ENCODE measurements at places on chromosomes 12 and 14.
A peak's percentile ranks its signal among the peaks of the same experiment; 100 is the strongest.

DNA sequence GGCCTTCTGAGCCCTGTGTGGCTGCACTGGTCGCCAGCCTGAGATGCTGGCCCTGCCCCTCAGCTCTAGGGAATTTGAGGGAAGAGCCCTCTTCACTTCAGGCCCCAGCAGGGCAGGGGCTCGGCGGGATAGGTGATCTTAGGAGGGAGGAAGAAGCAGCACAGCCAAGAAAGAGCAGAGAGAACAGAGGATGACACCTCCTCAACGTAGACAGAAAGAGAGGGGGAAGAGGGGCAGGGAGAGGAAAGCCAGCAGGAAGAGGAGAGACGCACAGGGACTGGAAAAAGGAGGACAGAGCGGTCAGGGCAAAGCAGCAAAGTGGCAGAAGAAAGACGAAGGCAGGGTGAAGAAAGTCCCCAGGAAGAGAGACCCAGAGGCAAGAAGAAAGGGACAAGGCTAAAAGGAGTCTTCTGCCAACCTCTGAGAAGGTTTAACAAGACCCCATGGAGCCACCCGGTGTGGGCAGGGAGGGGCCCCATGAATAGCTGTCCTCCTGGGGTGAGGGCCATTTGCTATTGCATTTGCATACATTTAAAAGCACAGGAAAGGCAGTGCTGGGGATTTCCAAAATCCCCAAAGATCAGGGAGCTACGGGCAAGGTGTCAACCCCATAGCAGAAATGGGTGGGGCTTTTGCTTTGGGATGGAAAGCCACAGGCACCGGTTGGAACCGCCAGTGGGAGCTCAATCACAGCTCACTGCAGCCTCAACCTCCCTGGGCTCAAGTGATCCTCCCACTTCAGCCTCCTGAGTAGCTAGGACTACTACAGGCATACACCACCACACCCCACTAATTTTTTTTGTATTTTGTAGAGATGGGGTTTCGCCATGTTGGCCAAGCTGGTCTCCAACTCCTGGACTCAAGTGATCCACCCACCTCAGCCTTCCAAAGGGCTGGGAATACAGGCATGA is 22.7 kb downstream of the CMKLR1 start:
- no peak for DNase-seq

DNA sequence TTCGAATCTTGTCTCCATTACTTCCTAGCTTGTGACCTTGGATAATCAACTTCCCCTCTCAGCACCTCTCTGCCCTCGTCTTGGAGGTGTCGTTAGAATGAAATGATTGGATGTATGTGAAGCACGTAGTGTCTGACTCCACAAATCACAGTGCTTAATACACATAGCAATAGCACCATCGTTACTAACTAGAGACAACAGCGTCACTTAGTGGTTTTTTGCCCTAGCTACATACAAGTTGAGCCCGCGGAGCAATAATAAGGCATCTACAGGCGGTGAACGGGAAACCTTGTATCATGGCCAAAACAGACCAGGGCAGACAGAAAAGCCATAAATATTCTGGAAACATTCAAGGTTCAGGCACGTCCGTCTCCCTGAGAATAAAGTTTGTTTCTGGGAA is 154.9 kb downstream of the ASCL4 start:
- no peak for DNase-seq

- no peak for DNase-seq
Measured at GRCh38 chr14:77275041-77275580, 4.1 kb upstream of the NGB start.

DNA sequence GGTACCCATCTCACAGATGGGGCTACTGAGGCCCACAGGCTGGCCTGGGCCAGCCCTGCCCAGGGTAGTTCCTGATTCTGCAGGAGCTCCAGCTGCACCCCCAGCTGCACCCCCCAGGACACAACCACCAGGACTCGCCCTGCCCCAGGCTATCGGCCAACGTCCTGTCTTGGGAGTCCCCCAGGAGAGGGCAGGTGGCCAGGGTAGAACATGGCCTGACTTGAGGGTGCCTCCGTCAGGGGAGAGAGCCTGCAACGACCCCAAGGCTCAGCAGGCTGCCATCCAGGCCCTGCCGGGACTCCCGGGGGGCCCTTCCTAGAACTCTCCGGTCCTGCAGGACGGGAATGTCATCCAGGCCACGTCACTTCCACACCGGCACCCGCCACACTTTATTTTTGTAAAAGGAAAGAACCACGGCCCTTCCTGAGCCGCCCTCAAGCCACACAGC is 15.8 kb downstream of the JAG2 start:
- DNase-seq = no peak

DNA sequence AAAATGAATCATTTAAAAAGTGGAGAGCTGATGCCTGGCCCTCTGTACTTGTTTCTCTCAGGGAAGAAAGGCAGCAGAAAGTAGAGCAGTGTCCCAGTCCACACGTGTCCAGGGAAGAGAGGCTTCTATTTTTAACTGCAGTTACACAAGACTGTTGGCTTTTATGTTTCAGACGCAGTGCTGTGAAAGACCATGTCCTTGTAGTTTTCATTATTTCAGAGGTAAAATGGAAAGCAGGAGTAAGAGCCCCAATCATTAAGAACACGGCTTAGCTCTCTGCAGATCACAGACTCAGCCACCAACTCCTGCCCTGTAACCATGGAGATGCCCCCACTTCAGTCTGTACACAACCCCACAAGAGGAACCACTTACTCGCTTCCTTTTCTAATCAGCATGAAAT is 336.3 kb downstream of the DAD1 start:
- DNase-seq = no peak

DNA sequence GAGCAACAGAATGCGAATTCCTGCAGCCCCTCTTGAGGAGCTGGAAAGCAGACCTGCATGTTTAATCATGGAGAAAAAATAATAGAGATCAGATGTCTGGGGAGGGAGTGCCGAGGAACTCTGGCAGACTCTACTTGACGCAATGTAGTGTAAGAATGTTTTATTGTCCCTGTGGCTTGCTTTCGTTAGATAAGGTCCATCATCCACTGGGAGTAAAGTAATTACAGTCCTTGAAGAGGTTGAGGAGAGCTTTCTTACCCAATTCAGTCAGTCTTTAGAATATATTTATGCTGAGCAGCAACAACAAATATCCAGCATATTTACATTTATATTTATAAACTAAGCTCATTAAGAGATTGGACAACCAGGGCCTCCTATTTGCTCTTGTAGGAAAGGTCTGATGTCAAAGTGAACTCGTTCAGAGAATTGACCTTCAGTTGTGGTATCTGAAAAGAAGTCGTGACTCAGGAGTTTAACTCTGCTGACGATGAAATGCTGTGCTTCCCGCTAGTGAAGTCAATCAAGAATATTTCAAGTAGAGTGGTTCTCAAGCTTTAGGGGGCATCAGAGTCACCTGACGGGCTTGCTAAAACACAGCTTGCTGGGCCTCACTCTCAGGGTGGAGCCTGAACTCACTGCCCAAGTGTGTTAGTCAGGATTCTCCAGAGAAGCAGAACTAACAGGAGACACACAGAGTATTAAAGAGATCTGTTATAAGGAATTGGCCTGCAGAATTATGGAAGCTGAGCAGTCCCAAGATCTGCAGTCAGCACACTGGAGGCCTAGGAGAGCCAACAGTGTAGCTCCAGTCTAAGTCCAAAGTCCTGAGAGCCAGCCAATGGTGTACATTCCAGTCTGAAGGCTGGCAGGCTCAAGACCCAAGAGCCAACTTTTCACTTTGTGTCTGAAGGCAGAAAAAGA is 139.3 kb upstream of the LMNTD1 start:
- no peak for DNase-seq

GRCh38 chr14:99537399-99537798 is 56.2 kb downstream of the CCNK start:
- DNase-seq = no peak

- no peak for DNase-seq
Measured at GRCh38 chr12:1970331-1970900, 33.8 kb downstream of the DCP1B start.

DNA sequence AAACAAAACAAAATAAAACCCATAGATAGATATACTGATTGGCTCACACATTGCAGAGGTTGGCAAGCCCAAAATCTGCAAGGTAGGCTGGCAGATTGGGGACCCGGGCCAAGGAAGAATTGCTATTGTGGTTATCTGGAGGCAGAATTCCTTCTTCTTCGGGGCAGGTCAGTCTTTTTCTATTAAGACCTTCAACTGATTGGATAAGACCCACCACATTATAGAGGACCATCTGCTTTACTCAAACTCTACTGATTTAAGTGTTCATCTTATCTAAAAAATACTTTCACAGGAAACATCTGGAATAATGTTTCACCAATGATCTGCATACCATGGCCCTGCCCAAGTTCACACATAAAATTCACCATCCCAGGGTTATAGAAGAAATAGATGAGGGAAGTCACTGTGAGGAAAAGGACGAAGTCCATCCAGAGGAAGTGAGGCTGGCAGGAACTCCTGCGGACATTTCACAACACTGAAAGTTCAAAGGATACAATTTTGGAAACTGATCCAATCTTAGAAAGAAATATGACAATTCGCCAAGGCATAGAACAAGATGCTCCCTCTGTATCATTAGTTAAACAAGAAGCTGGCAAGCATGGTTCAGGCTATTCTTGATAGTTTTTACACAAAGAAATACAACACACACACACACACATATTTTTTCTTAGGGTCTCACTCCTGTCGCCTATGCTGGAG is 127.6 kb upstream of the MED13L start:
- DNase-seq = no peak

GRCh38 chr12:12788675-12789368 is 3.4 kb downstream of the APOLD1 start:
- DNase-seq = peak; percentile 77

- DNase-seq = peak; percentile 6
Measured at GRCh38 chr14:76918782-76919394, 92.7 kb downstream of the LRRC74A start.

DNA sequence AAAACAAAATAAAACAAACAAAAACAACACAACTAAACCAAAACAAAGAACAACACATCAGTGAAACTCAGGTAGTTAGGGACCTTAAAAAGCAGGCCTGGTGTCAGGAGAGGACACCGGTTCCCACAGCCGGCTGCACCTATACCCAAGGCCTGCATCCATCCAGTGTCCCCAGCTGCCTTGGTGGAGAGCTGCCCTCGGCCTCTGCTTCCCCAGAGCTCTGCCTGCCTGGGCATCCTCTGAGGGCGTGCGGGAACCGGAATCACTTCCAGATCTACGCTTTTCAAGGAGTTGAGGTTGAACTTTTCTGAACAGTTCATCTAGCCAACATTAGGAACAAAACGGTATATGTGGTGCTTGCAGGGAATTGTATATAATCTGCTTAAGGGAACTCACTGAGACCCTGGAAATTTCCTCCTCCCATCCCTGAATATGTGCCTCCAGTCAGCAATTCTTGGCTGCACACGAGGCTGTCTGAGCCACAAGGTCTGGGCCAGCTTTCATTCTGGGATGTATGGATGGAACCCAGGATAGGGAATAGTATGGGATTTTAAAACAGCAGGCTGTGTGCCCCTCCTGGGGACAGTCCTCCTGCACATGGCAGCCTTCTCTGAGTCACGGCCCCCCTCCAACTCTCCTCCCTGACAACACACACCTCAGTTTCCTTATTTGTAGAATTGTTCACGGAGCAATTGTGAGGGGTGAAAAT is 319.0 kb upstream of the RTL1 start:
- no peak for DNase-seq

DNA sequence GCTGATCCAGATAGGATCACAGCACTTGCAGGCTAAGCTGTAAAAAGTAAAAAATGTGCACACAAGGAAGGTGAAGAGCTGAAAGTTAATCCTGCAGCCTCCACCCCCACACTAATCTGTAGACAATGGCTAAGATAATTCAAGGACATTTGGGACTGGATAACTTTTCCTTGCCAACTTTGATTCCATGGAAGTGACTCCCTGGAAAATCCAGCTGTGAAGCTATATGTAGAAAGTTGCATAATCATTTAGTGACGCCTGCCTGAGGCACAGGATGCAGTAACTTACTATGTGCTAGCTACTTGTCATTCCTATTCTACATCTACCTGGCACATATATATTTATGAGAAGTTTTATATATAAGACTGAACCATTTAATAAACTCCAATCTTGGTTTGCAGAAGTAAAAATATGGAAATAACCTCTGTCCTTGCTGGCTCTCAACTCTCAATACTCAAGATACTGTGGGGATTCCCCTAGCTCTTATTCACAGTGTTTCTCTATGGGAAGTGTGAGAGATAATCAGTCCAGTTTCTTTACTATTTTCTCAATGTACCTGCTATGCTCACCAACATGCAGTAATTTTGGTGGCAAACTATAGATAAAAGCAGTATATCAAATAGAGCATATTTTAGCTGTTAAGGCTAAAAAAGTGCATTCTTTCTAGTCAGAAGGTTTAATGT is 14.8 kb downstream of the LDHB start:
- no peak for DNase-seq

DNA sequence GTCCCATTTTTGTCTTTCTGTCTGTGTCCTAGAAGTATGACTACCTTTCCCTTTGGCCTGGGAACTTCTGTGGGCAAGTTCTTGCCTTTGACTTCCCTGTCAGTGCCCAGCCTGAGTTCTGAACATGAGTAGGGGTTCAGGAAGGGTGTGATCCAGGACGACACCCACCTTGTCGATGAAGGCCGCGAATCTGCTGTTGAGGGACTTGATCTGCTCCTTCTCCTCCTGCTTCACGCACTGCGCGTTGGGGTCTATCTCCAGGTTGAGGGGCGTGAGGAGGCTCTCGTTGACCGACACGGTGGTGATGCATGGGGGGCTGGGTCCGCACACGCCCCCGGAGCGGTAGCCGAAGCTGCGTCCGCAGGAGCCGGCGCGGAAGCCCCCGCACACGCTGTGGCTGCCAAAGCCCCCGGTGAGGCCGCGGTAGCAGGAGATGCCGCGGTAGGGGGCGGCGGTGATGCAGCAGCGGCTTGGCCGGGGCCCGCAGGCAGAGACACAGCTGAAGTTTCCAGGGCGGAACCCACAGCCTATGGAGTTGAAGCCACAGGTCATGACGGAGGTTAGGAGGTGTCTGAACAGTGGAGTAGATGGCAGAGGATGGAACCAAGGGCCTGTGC is at the start of gene KRT83:
TSS of gene KRT83 (minus strand) at position 615 of the 617 bp plus-strand sequence. CDS start at position 552, 63 bp downstream.
- no peak for DNase-seq

DNA sequence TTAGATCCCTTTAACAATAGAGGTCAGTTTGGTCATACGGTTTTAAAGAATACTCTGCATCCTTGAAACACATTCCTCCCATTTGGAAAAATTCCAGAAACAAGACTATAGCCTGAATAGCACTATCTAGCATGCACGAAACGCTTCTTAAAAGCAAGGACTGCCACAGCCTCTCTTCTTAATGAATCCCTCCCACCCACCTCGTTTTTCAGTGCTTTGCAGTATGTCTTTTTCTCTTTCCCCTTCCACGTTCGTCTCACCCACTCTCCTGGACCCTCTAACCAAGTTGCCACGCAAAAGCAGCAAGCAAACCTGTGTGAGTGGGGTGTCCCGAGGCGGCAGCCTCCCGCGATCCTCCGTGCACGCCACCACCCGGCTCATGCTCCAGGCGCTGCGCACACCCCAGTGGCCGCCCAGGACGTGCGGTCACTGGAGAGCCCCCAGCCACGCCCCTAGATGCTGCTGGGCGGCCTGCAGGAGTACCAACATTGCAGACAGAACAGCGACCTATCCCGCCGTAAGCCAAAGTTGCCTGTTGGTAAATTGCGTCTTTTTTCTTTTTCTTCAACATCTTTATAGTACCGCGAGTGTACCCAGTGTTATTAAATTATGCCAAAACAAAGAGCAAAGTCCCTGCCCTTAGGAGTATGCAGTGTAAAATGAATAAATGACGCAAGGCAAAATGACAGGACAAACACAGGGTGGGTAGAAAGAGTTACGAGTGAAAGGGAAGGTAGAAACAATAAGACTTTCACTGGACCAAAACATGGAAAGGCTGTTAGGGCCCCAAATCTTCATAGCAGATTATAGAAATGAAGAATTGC is at the start of gene SLC38A4:
TSS of gene SLC38A4 (minus strand) at position 407 of the 824 bp plus-strand sequence. CDS start 32,926 bp downstream, outside the sequence.
- no peak for DNase-seq

GRCh38 chr12:81644503-81644902 is 114.6 kb downstream of the PPFIA2 start:
- DNase-seq = peak; percentile 51

All from CD4-positive, alpha-beta T cell treated with Interferon alpha-2 for 1 hour (primary cell).